ENCODE measurements at places on chromosomes 12 and 14.

DNA sequence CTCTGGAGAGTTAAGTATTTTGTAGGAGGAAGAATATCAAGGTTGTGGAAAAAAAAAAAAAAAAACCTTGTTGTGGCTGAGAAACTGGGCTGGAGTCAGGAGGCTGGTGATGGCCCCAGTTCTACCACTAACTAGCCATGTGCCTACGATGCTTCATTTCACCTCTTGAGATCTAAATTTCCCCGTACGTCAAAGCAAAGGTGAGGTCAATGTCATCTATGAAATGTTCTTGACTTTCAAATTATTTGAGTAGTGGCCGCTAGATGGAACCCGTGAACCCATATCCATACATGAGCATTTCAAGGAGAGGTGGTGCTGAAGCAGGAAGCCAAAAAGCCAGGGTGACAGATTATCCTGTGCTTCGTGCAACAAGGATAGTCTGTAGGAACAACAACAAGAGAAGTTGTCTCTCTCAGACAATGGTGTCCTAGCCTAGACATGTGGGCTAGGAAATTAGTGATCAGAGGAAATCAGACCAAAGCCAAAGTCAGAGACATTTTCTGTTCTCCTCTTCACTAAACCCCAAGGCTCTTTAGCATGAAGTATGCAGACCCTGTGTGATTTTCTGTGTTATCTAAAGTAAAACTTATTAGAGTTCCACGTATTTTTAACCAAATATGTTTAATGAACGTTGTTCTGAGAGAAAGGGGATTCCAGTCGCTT is 95.5 kb upstream of the ETV6 start:
- DNase-seq, result no peak

- DNase-seq, result no peak
Observed at GRCh38 chr12:59768031-59768430, 172.2 kb downstream of the SLC16A7 start.

- DNase-seq, result no peak
Observed at GRCh38 chr12:55797550-55797949, 20.0 kb downstream of the SARNP start.

GRCh38 chr14:34826661-34827060 is 48.5 kb downstream of the BAZ1A start:
- DNase-seq, result no peak

DNA sequence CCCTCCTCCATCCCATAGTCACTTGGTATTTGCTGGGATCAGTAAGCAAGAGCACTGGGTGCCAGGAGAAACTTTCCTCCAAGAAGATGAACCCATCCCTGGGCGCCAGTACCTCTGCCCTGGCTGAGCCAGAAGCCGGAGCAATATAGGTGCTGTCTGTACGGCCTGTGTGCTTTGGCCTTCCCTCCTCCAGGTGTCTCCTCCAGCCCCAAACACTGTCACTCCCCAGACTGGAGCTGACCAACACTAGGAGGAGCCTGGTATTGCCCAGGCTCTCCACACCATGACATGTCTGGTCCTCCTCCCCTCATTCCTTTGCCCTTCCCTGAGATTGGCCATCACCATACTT is 4.9 kb downstream of the GSTZ1 start:
- DNase-seq, result no peak

- DNase-seq, result no peak
Observed at GRCh38 chr12:66196806-66197205, 7.8 kb downstream of the IRAK3 start.

GRCh38 chr12:90945070-90945649 is 9.8 kb downstream of the CCER1 start:
- DNase-seq, result no peak

GRCh38 chr12:65015850-65016249 is 105.3 kb downstream of the WIF1 start:
- no peak for DNase-seq

DNA sequence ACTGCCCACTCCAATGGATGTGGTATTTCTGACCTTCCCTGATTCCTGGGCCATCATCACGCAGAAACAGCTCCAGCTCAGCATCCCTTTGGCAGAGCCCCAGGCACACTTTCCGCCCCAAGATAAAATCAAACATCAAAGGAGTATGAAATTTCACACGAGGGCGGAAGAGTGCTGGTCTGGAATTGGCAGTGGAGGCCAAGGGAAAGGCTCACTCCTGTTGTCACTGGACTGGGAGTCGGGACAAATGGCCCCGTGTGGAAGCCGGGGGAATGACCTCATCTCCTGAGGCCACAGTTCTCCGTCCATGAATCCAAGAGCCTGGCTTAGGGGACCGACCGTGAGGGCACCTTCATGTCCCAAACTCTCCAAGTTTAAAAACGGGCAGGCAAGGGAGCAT is 40.9 kb downstream of the FZD10 start:
- no peak for DNase-seq

DNA sequence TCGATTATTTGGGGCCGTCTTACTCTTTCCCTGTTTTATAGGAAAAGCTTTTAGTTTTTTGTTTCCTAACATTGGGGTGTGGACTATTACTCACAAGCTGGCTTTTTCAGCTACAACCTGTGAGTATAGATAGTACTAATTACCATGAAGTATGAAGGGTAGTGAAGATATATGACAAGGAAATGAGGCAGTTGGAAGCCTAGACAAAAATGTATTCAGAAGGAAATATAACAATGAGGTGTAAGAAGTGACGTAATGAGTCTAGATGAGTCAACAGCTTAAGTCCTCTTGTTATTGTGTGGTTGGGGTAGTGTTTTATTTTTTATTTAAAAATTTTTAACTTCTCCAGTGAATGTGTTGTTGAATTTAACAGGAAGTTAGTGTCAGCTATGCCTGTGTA is 804.5 kb downstream of the NRXN3 start:
- no peak for DNase-seq

DNA sequence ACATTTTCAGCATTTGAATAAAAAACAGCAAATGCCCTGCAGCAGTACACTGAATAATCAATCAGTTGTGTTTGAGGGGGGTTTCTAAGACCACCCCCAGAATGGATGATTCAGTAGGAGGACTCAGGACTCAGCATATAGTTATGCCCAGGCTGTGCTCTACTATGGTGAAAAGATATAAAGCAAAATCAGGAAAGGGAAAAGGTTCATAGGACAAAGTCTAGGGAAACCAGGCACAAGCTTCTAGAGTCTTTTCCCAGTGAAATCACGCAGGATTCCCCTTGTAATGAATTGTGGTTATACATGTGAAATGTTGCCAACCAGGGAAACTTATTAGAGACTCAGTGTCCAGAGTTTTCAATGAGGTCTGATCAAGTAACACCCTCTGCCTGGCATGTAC is 25.0 kb upstream of the SLC17A8 start:
- no peak for DNase-seq

GRCh38 chr14:56490379-56490778 is 89.2 kb upstream of the TMEM260 start:
- DNase-seq, result no peak

DNA sequence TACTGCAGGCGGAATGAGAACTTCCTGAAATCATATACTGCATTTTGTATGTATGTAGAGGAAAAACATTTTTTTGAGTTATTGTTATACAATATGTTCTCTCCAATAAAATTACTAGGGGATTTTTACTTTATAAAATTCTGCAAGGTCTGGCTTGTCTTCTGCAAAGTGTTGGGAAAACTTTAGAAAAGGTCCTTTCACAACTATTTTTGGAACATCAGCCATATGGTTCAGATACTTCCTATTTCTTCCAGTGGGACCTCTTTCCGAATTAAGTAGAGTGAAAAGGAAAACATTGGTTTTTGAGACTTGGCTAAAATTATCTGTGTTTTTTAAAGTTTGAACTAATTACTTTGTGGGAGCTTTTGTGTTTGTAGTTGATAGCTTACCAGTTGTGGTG is 52.7 kb downstream of the DAAM1 start:
- DNase-seq, result no peak

DNA sequence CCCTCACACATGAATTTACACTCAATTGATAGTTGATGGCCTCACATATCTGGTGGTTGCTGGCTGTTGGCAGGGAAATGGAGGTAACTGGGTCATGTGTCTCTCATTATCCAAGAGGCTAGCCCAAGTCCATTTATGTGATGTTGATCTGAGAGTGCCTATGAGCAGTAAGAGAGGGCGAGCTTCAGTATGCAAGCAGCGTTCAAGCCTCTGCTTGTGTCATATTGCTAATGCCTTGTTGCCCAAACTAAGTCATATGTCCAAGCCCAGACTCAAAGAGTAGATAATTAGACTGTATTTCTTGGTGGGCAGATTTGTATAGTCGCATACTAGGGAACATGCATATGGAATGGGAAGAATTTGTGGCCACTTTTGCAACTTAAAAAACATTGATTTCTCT is 83.8 kb upstream of the DACT1 start:
- DNase-seq, result no peak

- DNase-seq, result no peak
Observed at GRCh38 chr12:90262251-90262650, 553.6 kb upstream of the ATP2B1 start.

Measured in activated CD4-positive, alpha-beta T cell treated with anti-CD3 and anti-CD28 coated beads for 1 hour (primary cell).